ENCODE measurements at places on chromosomes 11 and 22.

GRCh38 chr22:28759861-28760560 is 12.5 kb upstream of the CCDC117 start:
- DNase-seq, result no peak

GRCh38 chr11:60970369-60970774 is 1.1 kb upstream of the CD6 start:
- peak; percentile 78 for DNase-seq

- no peak for DNase-seq
Measured at GRCh38 chr11:11291041-11292015, 61.7 kb downstream of the CSNK2A3 start.

DNA sequence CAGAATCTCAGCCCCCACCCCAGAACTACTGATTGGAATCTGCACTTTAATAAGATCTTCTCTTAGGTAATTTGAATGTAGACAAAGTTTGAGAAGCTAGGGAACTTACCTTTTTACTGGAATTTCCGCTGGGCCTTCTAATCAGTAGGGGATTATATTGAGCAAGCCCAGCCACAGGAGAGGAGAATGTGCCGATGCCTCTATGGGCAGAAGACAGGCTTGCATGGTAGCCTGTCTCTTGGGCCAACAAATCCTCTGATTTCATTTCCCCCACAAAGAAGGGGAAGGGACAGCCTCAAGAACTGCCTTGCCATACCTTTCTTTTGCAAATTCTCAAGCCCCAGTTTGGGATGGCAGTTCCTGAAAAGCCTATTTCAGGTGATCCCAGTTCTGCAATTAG is 163.4 kb upstream of the BDNF start:
- DNase-seq, result no peak

- peak; percentile 5 for DNase-seq
Measured at GRCh38 chr11:63813563-63814382, 517 bp downstream of the SPINDOC start.

DNA sequence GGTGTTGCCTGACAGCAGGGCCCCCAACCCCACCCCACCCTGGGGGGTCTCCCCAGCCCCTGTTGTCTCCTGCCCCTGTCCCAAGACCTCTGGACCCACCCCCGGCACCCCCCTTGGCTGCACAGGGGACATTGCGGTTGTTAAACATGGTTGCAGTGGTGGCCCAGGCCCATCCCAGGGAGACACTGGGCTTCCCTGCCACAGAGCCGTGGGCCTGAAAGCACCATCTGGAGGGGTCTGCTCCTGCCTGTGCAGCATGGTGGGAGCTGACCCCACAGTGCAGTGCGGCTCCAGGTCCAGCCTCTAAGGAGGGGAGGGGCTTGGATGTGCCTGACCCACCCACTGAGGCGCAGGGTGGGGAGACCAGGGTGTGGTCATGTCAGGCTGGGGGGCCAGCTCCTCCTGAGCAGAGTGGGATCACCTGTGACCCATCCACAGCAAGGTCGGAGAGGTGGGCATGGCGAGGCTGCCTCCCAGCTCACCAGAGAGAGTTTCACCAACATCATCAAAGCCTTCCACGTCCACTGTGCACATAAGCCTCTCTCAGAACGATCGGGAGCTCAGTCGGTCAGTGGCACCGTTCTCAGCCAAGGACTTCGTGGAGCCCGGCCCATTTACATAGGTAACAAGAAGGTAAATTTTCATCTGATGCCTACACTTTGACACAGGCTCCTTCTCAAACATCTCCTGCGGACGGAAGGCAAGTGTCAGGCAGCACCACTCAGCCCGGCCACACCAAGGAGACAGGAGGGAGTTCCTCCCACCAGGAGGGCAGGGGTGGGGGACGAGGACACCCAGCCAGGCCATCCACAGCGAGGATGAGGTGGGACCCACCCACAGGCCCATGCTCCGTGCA is 201.1 kb downstream of the BRD1 start:
- DNase-seq, result no peak

GRCh38 chr11:46036969-46037368 is 84.3 kb downstream of the PHF21A start:
- no peak for DNase-seq

DNA sequence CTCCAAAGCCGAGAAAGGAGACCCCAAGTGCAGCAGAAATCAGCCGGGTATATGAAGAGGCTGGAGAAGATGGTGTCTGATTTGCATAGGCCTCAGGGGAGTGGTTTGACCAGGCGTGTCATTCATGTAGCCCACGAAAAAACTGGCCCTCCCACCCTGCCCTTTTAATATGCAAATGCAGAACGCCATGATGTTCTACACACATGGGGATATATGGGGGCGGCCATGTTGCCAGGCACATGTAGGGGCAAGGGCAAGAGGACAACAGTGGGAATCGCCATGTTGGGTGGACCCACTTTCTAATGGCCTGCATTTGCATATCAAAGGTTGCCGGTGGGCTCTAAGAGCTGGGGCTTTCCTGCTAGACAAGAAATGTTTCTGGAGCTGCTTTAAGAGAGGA is 86.4 kb downstream of the ISX start:
- no peak for DNase-seq

- no peak for DNase-seq
Measured at GRCh38 chr22:39655004-39655579, 84.5 kb downstream of the CACNA1I start.

GRCh38 chr11:102118937-102119336 is 8.7 kb downstream of the YAP1 start:
- no peak for DNase-seq

DNA sequence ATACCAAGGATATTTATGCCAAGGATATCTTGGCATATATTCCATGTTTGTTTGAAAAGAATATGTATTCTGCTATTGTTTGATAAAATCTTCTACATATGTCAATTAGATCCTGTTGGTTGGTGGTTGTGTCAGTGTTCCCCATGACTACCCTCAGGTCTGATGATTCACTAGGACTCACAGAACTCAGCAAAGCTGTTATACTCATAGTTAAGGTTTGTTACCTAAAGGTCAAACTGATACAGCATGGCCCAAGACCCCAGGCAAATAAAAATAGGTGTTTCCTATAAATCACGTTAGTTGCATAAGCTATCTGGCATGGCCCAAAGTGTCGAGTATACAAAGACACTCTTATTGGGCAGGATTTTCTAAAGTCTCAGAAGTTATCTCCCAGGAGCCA is 30.2 kb upstream of the B3GNT6 start:
- DNase-seq, result no peak

- no peak for DNase-seq
Measured at GRCh38 chr22:44289414-44290171, 23.2 kb downstream of the SHISAL1 start.

- no peak for DNase-seq
Measured at GRCh38 chr11:115503083-115503885, 931 bp downstream of the CADM1 start.

GRCh38 chr11:107018219-107018901 is at the start of gene GUCY1A2:
Gene GUCY1A2 (minus strand): TSS chr11:107018476. CDS start chr11:107018055, 421 bp downstream.
- no peak for DNase-seq

GRCh38 chr11:104836691-104837090 is 61.6 kb downstream of the CASP12 start:
- no peak for DNase-seq

- no peak for DNase-seq
Measured at GRCh38 chr11:130024361-130024760, 21.7 kb upstream of the PRDM10 start.

- no peak for DNase-seq
Measured at GRCh38 chr11:102430158-102430836, 22.3 kb downstream of the TMEM123 start.

GRCh38 chr22:29342577-29343312 is 27.2 kb upstream of the RASL10A start:
- DNase-seq, result no peak

DNA sequence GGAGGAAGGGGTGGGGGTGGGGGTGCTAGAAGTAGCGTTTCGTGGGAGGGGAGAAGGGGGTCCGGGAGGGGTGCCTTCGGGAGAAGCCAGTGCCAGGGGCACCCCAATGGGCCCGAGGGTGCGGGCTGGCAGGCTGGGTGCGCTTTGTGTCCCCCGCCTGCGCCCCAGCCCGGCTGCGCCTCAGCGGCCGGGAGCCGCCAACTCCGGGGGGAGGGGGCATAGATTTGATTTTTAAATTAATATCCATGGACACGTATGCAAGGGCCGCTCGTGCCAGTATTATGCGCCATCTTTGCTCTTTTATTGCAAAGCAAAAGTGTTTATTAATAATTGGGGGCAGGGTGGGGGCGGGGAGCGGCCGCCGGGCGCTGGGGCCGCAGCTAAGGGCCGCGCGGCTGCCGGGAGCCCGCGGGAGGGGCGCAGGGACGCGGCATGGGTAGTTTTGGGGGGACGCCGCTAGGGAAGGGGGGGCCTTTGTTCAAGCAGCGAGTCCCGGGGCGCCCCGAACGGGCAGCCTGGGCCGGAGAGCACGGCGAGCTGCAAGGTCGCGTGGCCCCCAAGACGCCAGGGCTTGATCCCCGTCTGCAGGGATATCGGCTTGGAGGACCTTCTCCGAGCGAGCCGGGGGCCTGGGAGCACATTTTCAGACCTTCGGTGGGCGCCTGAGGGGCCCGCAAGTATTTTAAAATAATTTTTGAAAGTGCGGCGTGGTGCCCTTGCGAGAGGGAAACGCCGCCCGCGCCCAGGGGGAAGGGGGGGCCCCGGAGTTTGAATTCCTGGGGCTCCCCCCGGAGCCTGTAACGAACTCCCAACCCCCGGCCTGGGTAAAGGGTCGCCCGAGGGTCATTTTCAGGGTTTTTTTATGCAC is 959 bp downstream of the CCND1 start:
- DNase-seq, result no peak
